LHCN-M2 (cell line): ENCODE measurements at places on chromosomes 13 and 19.
A peak's percentile ranks its signal among the peaks of the same experiment; 100 is the strongest.

DNA sequence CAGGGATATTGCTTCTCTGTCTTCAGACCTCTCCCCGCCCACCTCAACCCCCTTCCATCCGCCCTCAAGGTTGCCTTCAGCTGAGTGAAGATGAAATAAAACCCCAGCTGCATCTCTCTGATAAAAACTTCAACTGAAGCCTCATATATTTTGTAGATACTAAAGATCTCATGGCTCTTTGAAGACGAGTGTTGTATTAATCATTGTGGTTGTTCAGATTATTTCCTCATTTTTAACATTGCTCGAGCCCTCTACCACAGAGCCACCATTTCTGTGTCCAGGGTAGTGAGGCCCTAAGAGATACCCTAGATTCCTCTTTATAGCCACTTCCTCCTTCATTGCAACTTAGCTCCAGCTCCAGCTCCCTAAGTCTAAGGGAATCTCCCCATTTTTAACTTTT is 312.8 kb upstream of the ZNF507 start:
- DNase-seq: no peak

- DNase-seq: no peak
These were observed 159.9 kb downstream of the MZT1 start for GRCh38 chr13:72567566-72567965.

DNA sequence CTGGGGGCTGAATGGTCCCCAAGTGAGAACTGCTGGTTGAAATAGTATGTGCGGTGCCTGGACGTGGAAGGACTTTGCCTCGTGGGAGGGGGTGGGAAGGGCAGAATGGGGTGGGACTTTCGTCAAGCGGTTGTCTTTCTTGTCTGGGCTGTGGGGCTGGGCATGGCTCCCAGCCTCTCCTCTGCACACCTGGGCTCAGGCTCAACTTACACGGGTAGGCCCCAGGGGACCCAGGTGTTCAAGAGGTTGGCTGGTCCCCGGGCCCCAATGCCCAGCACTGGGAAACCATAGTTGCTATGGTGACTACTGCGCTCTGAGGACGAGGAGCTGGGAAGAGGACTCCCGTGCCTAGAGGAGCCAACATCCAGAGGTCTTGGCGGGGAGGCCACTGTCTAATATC is 7.3 kb downstream of the NWD1 start:
- no peak for DNase-seq

DNA sequence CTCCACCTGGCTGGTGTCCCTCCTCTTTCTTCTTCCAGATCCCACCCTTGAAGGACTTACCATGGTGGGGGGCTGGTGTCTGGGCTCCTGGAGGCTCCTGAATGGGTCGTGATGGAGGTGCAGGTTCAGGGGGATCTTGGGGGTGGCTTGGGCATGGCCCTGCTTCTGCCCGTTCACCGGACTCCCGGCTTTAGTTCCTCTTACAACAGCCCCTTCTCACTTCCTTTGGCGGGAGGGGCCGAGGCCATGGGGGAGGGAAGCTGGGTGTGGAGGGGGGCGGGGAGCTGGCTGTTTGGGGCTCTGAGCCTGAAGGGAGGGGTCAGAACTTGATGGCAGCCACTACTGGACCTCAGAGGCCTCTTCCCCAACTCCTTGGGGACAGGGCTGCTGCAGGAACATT is at the start of gene MYO1F:
MYO1F (minus strand) TSS at position 196 of the 400 bp plus-strand sequence; CDS start at position 63, 133 bp downstream.
- no peak for DNase-seq

DNA sequence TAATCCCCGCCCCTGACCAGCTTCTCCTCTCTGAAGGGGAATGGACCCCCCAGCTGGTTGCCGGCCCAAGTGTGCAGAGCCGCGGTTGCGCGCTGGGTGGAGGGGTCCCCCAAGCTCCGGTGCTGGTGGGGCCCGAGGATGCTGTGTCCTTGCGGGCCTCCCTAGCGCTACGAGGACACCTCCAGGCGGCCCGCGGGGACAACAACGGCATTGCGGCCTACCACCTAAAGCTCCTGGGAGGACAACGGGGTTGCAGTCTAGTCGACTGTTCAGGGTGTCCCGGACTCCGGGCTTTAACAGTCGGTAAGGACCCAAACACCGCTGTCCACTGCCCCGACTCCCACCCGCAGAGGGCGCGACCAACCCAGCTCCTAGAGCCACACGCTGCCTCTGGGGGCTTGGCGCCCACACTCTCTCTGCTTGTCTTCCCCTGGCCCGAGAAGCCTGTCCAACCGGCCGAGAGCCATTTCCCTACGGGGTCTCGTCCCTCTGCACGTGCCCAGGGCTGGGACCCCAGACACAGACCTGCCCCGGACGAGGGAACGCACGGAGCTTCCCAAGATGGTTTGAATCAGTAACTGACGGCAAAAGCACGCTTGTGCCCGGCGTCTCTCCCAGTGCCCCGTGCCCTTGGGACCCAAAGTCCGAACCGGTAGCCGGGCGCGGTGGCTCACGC is 927 bp upstream of the SDHAF1 start:
- no peak for DNase-seq

- DNase-seq: no peak
These were observed 158.7 kb downstream of the TM9SF2 start for GRCh38 chr13:99659866-99660554.

GRCh38 chr19:42280815-42281145 is 11.7 kb downstream of the CIC start:
- peak; percentile 41 for DNase-seq

- DNase-seq: no peak
These were observed 13.6 kb downstream of the FAM187B start for GRCh38 chr19:35214766-35215422.

DNA sequence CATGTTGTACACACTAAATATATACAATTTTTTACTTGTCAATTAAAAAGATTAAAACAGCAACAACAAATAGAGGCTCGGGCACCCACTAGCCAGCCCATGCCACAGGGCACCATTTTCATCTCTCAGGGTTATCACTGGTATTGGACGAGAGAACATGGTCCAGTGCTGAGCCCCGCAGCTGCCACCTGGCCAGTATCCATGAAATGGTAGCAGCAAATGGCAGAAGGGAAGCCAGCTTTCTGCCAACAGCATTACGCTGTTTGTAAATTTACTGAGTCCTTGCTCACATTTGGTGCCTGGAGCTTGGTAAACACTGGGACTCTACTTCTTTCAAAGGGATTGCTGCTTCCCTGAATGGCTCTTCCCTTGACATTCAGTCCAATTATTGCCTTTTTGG is 87.9 kb upstream of the WASF3 start:
- no peak for DNase-seq

GRCh38 chr13:50999641-51000040 is 90.0 kb downstream of the RNASEH2B start:
- DNase-seq: no peak
